GM13977 (cell line): ENCODE measurements at places on chromosomes 13 and 19.

GRCh38 chr13:75217949-75218348, 264.0 kb downstream of the TBC1D4 start:
- no peak for DNase-seq

DNA sequence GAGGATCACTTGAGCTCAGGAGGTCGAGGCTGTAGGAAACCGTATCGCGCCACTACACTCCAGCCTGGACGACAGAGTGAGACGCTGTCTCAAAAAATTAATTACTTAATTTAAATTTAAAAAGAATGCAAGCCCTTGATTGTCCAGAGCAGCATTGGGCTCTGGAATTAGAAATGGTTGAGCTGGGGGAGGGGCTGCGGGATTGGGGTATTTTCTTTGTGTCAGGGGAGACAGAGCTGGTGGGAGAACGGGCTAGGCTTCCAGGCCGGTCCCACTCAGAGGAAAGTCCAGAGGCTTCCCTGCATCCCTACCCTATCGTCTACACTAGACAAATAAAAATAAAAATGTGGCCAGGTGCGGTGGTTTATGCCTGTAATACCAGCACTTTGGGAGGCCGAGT, 2.2 kb upstream of the RAB3A start:
- DNase-seq = no peak

- DNase-seq = no peak
Observed at GRCh38 chr13:44313674-44314073, 60.0 kb upstream of the SERP2 start.

DNA sequence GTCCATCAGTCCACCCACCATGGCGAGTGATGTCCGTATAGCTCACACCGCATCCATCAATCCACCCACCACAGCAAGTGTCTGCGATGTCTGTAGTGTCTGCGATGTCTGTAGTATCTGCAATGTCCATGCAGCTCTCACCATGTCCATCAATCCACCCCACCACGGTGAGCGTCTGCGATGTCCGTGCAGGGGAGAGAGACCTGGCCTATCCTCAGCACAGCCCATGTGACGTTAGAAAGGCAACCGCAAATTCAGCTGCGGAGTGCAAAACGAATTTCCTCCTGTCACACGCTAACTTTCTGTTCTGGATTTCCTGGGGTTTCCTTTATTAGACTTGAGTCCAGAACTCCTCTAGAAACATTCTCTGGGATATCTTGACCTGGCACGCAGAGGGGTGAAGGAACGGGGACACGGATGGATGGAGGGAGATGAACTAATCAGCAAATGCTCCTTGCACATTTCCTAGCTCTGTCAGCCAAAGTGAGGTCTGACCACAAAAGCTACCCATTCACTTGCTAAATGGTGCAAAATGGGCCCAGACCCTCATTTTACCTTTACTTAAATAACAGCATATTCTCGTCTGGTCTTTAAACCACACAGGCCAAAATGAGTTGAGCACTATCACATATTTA, 18.3 kb downstream of the RASA3 start:
- DNase-seq = no peak

DNA sequence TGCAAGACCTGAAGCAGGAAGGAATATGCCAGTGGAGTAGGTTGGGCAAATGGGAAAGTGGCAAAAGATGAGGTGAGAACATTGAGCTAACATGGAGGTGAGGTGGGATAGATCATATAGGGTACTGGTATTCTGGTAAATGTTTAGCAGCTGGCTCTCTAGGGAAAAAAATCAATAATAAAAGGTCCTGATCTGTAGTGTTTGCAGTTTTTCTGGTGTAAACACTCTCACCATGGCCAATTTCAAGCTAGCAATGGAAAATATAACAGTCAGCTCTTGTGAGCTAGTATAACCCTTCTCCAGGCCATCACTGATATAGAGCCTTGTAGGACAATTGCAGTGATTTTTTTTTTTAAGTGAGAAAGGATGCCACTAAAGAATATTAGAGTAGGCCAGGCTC, 31.3 kb downstream of the RFC3 start:
- no peak for DNase-seq

GRCh38 chr19:46813839-46814358, 25.5 kb upstream of the SLC1A5 start:
- DNase-seq = no peak

DNA sequence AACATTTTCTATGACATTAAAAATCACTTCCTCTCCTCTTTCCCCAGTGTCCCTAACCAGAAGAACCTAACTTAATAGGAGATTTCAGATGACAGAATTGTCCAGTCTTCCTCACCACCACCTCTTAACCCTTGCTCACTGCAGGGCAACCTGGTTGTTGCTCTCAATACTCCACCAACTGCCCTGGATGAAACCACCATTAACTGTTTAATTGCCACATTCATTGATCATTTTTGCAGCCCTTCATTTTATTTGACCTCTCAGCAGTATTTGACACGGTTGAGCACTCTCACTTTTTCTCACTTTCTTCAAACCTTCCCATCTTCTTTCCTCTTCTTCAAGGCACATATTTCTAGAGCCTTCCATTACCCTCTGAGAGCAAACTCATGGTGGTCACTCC, 84.0 kb downstream of the MBNL2 start:
- DNase-seq = no peak

DNA sequence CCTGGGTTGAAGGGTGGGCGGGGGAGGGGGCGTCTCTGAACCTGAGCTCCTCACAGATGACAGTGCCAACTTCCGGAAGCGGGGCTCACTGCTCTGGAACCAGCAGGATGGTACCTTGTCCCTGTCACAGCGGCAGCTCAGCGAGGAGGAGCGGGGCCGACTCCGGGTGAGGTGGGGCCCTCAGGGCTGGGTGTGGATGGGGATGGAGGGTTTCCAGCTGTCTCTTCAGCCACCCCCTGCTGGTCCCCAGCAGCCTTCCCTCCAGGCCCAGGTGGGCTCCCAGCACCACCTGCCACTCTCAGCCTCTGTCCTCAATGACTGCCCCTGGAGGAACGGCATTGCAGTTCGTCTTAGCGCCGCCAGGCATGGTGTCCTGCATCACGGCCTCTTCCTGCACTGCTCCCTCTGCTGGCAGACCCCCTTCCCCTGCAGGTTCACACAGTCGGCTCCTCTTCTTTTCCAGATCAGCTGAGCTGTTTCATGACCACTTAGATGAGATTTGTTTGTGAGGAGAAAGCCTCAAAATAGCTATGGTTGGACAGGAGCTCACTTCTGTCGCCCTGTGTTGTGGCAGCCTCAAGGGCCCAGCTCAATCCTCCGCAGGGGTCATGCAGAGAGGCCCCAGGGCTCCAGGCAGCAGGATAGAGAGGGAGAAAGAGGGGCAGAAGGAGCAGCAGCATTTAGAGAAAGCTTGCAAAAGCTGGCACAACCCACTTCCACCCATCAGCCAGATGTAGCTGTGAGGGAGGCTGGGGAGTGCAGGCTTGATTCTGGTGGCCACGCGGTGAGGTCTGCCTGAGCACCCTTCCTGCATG, 2.5 kb upstream of the GARIN5A start:
- DNase-seq = no peak

- peak; percentile 68 for DNase-seq
Observed at GRCh38 chr19:49058562-49058961, 1.0 kb upstream of the CGB7 start.

- DNase-seq = no peak
Observed at GRCh38 chr13:21672796-21673538, 2.1 kb downstream of the FGF9 start.

- DNase-seq = peak; percentile 71
Observed at GRCh38 chr19:45340232-45340898, at the start of gene KLC3. Gene KLC3, plus strand, starts transcription at chr19:45340750. Its CDS starts 4,792 bp downstream, at chr19:45345542.

GRCh38 chr13:113552786-113553434, 31.6 kb upstream of the TFDP1 start:
- no peak for DNase-seq

- no peak for DNase-seq
Observed at GRCh38 chr19:12784394-12784870, 6.9 kb upstream of the JUNB start.

GRCh38 chr13:75402787-75403186, 79.2 kb downstream of the TBC1D4 start:
- DNase-seq = no peak

- DNase-seq = no peak
Observed at GRCh38 chr19:718251-718951, 9.7 kb downstream of the PALM start.

- DNase-seq = no peak
Observed at GRCh38 chr19:29576046-29576606, 30.0 kb upstream of the POP4 start.

- DNase-seq = no peak
Observed at GRCh38 chr19:38245826-38246498, 10.2 kb downstream of the PPP1R14A start.

DNA sequence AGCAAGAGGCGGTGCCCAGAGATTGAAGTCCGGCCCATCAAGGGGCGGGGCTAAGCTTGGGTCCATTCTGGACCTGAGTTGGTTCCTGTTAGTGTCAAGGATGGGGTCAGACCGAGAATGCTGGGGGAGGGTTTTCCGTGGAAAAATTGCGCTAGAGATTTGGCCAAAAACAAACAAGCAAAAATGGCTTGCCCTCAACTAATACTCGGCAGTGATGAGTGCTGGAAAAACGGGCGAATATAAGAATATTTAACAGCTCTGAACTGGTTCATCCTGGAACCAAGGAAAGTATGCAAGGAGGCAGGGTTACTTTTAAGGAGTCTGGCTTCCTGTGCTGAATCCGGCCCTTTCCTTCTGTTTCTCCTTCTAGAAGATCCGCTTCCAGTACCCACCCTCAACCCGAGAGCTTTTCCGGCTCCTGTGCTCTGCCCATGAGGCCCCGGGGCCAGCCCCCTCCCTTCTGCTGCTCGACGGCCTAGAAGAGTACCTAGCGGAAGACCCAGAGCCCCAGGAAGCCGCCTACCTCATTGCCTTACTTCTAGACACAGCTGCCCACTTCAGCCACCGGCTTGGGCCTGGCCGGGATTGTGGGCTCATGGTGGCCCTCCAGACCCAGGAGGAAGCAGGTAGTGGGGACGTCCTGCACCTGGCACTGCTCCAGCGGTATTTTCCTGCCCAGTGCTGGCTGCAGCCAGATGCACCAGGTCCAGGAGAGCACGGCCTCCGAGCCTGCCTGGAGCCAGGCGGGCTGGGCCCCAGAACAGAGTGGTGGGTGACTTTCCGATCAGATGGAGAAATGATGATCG, 880 bp downstream of the SWSAP1 start:
- DNase-seq = no peak

GRCh38 chr13:97878431-97879375, 74.8 kb upstream of the IPO5 start:
- DNase-seq = no peak

DNA sequence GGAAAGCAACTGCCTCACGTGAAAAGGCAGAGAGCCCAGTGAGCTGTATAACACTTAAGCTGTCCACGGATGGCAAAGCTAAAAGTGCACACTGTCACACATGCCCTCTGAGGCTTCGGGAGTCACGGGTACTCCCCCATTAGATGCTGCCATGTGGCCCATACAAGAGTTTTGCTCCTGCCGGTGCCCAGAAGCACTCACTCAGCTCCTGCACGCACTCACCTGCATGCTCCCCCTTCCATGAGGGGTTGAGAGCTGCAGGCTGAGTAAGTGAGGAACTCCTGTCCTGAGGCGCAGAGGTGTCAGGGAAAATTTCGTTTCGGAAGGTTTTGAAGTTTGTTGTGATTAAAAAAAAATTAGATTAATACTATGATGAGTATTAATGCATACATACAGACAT, 939.2 kb upstream of the ATXN8OS start:
- DNase-seq = no peak

DNA sequence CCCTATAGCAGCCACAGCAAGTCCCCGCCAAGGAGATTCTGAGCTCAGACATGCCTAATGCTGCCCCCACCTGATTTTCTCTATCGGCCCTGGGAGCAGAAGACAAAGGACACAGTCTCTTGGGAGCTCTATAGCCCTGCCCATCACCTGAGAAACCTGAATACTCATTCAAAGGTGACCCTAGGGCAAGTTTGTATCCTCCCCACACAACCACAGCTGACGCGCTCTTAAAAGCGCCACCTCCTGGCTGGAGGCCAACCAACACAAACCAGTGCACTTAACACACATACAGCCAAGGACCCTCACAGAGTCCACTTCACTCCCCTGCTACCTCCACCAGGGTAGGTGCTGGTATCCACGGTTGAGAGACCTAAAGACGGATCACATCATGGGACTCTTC, 8.8 kb upstream of the IGFL4 start:
- DNase-seq = no peak

DNA sequence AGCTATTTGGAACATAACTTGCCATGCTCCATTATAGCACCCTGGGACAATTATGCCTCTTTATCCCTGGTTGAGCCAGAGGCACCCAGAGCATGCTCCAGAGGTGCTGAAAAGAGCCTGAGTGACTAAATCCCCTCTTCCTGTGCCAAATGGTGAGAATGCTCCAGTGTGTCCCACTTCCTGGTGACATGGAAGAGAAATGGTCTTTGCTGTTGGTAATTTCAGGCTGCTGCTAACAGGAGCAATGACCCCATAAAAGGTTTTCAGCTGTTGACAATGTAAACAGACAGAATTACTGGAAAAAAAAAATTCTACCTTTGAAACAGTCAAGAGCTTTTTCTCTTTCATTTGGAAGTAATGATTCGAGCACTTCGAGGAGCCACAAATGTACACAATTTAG, 341.8 kb downstream of the FGF9 start:
- no peak for DNase-seq

DNA sequence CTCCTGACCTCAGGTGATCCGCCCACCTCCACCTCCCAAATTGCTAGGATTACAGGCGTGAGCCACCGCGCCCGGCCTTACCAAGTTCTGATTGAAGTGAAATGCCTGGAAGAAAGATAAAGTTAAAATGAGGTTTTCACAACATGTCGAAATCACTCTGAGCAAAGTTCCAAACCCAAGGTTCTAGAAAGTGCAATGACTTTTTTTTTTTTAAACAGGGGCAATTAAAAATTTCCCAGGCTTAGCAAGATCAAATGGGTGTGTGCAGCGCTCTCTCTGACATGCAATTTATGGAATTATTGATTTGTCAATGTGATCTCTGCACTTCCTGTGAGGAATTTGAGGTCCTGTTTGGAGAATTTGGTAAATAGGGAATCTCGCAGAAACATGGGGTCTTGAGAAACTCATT, 12.8 kb upstream of the MAP2K2 start:
- no peak for DNase-seq

DNA sequence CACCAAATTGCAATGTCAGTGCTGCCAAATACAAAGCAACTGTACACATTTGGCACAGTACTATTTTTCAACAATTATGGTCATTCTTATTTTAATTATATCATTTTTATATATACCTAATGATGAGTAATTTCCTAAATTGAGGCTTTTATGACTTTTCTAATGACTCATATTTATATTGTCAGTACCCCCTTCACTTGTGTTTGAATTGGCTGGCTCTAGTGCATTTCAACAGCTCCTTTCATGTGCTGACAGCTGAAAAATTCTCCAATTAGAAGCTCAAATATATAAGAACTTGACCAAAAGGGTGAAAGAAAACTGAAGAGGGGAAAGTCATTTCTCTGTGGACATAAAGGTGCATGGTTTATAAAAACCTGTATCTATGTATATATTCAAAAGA, 263.3 kb downstream of the SLITRK1 start:
- DNase-seq = no peak
